ENCODE measurements at places on chromosomes 2 and 18.

- DNase-seq = no peak
Observed at GRCh38 chr18:50092245-50092805, 102.6 kb downstream of the MYO5B start.

DNA sequence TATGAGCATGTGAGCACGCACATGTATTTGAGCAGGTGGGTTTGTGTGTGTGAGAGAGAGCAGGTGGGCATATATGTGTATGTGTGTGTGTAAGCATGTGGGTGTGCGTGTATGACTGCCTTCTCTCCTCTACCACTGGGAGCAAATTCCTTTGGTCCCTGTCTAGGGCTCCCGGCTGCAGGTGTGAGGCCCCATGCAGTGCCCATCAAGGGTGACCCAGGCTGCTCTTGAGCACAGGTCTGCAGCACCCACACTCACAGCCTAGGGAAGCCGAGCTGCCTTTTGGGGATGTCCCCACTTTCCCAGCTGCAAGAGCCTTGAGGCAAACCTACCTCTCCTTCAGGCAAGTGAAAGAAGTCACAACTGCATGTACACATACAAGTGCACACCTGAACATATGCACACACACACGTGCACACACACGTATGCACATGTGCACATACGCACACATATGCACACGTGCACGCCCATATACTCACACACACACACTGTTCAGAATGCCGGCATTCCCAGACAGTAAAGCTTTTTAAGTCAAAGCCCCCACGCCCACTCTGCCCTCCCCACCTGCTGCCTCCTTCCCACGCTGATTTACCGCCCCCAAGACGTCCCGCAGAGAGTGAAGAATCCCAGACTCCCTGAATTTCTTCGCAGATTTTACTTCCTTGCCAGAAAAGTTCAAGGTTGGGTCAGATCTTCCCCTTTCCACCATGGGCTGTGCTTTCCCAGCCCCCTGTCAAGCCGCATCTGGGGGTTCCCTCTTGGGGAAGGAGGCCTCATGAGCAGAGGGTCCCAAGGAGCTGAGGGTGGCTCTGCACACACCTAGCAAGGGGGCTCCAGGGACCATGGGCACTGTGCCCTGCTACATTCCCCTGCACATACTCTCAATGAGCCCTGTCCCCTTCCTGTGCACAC, 170.6 kb downstream of the TWIST2 start:
- no peak for DNase-seq

- DNase-seq = no peak
Observed at GRCh38 chr2:44210362-44210761, 41.7 kb downstream of the PPM1B start.

GRCh38 chr18:42039396-42039795, 84.4 kb downstream of the PIK3C3 start:
- no peak for DNase-seq

- DNase-seq = no peak
Observed at GRCh38 chr2:34012715-34013302, 413.7 kb upstream of the FAM98A start.

- no peak for DNase-seq
Observed at GRCh38 chr2:102059151-102059550, 67.4 kb downstream of the IL1R2 start.

DNA sequence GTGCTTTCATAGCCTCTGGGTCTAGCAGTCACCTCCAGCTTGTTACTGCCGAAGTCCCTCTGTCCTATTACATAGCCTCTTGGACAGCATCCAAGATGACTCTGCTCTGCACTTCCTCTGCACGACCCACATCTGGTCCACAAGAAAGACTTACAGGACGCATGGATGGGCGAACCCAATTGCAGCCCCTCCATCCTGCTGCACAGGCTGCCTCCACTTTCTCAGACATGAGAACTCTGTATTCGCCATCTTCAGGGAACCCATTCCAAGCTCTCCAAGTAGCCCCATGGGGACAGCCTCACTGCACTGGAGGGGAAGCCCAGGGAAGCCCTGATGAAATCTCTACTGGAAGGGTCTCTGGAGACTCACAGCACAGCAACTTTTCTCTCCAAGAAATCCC, 172.1 kb downstream of the GFPT1 start:
- DNase-seq = no peak

DNA sequence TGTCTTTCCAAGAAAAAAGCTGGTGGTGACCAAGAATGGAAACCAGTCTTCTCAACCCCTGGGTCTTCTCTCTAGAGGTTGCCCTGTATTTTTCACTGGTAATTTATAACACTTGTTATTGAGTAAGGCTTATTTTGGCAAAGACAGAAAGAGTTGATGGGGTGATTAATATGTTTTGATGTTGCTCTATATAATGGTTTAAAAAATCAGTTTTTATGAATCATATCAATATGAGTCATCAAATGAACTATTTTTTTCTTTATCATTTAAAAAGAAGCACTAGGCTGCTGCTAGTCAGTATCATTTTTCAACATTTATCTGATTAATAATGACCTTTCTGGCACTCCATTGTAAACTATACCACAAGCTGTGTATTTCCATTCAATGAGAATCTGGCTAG, 1142.2 kb downstream of the LRP1B start:
- DNase-seq = no peak

DNA sequence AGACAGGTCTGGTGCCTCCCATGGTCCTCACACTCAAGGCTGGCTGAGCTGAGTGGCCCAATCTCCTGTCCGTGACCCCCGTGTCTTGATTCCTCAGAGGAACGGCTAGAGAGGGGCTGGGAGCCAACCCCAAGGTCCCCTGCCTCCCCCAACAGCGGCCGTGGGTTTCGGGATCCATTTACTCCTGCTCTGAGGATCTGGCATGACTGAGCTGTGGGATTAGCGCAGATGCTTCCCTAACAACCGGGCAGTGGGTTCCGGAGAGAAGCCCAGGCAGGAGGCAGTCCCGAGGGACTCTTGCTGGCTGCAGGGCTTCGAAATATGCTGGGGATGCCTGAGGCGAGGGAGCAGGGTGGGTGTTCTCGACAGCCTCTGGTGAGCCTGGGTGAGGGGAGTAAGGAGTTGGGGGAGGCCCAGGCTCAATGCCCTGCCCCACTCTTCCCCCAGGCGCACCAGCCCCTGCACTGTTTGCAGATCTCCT, 18.9 kb downstream of the GPR35 start:
- no peak for DNase-seq

- DNase-seq = no peak
Observed at GRCh38 chr2:236673126-236673822, 103.6 kb downstream of the ACKR3 start.

GRCh38 chr2:238380336-238380735, 46.4 kb upstream of the ASB1 start:
- DNase-seq = no peak

GRCh38 chr2:72583376-72583775, 242.5 kb downstream of the EXOC6B start:
- DNase-seq = no peak
